A172 (cell line): ENCODE measurements at places on chromosomes 2 and 18. TPM values are rescaled to one million over a fixed set of nuclear protein-coding genes. Genes with fewer than 3 reads are reported as not detected.

Gene MERTK
- total RNA-seq, result 0.10 and 0.62 TPM in 2 replicates

- no peak for DNase-seq
Measured at GRCh38 chr2:196944570-196944969, 18.1 kb upstream of the PGAP1 start.

DNA sequence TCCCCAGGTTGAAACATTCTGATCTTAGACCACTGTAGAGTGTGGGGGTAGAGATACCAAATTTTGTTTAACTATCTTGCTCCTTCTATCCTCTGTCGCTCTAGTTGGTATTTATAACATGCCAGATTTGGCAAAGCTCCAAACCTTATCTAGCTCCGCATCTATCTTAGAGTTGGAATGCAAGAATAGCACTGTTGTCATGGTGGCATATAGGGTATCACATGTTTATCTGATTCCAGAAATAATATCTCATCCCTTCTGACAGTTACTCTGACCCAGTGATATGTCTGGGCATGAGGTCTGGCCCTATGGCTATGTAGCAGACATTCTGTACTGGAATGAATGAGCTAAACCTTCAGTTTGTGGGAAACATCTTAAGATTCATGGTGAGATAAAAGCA, 51.7 kb downstream of the CABYR start:
- peak; percentile 23 for DNase-seq

- no peak for DNase-seq
Measured at GRCh38 chr18:47997338-47997780, 66.9 kb upstream of the SMAD2 start.

GRCh38 chr2:44894058-44894457, 47.4 kb upstream of the SIX3 start:
- no peak for DNase-seq

Gene FBXO36
- total RNA-seq, result 3.3 and 3.8 TPM in 2 replicates

Gene ADGRF3
- total RNA-seq, result 0.07 and 0.12 TPM in 2 replicates

GRCh38 chr2:122736279-122736678, 980.8 kb downstream of the TSN start:
- DNase-seq, result no peak

DNA sequence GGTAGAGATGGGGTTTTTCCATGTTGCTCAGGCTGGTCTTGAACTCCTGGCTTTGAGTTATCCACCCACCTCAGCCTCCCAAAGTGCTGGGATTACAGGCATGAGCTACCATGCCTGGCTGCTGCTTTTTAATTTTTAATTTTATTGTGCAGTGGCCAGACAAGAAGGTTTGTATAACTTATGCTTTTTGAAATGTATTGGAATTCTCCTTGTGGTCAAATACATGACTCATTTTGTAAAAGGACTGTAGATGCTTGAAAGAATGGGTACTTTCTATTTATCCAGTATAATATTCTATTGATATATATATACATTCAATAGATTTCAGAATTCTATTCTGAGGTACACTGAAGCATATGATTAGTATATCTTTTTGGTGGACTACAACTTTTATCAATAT, 82.6 kb upstream of the ST3GAL5 start:
- DNase-seq, result no peak

Gene TMEM17
- total RNA-seq, result 3.7 and 5.6 TPM in 2 replicates

GRCh38 chr2:216527600-216527999, 29.0 kb downstream of the RPL37A start:
- DNase-seq, result no peak

DNA sequence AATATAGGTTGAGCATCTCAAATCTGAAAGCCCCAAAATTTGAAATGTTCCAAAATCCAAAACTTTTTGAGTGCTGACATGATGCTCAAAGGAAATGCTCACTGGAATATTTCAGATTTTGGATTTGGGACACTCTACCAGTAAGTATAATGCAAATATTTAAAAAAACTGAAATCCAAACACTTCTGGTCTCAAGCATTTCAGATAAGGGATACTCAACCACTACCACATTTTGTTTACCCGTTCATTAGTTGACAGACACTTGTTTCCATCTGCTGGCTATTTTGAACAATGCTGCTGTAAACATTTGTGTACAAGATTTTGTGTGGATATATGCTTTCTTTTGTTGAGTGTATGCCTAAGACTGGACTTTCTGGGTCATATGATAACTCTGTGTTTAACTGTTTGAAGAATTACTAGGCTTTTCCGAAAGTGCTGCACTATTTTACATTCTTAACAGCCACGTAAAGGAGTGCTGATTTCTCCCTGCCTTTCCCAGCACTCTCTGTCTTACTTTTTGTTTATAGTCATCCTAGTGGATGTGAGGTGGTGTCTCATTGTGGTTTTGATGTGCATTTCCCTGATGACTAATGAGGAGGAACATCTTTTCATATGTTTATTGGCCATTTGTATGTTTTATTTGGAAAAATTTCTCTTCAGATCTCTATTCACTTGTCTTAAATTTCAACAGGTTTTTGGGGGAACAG, 19.5 kb upstream of the DCDC2C start:
- DNase-seq, result peak; percentile 66

Gene SETBP1
- 0.10 and 0.14 TPM in 2 replicates for total RNA-seq
